Activated CD4-positive, CD25-positive, alpha-beta regulatory T cell treated with anti-CD3 and anti-CD28 coated beads, Interleukin-2, amount 50 U/mL, for 16 hours (primary cell): ENCODE measurements at places on chromosomes 2 and 18.
A peak's percentile ranks its signal among the peaks of the same experiment; 100 is the strongest.

DNA sequence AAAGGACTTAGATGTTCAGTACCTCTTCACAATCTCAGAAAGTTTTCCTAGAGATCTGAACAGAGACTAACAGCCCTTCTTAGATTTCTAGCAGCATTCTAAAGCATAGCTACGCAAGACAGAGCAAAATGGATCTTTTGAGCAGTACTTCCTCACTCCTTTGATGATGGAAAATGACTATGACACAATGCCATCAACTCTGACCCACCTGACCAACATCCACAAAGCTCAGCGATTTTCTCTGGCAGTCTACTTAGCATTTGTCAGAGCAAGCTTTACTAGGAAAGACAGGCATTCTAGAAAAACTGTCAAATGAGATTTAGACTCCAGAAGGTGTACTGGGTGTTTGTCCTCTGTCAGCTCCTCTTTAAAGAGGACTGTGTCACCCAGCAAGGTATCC lies 180.9 kb upstream of the ACVR2A start:
- no peak for DNase-seq

DNA sequence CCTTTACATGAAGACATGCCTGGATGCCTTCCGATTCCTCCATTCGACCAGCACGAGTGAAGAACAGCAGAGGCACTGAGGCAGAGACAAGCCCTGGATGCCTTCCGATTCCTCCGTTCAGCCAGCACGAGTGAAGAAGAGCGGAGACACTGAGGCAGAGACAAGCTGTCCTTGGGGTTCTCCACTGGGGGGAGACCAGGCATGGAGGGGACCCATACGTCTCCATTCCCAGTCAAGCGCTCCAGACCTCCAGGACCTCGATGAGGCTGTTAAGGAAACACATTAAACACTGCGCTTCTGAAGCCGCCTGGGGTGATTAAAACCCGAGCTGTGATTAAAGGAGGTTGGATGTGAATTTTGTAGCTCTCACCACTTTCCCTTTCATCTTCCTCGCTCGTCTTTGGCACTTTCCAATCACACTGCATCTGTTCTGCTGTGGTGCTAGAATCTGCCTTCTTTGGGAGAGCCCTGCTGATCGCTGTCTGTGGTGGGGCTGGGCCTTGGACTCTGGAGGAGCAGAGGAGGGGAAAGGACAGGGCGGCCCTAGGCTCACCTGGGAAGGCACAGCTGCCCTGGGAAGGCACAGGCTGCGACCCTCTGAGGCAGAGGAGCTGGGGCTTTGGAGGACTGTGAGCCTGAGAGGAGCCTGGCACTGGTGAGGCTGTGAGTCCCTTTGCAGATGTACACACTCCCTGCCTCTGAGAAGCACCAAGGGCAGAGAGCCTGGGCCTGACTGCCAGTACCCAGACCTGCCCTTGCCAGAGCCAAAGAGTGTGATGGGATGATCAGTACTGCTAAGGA lies 463.1 kb upstream of the HS6ST1 start:
- no peak for DNase-seq

DNA sequence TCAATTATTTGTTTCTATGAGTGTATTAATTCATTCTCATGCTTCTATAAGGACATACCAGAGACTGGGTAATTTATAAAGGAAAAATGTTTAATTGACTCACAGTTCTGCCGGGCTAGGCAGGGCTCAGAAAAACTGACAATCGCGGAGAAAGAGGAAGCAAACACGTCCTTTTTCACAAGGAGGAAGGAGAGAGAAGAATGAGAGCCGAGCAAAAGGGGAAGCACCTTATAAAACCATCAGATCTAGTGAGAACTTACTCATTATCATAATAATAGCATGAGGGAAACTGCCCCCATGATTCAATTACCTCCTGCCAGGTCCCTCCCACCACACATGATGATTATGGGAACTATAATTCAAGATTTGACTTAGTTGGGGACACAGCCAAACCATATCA lies 294.0 kb downstream of the DSC3 start:
- no peak for DNase-seq

GRCh38 chr2:223230352-223230751 lies 178.4 kb downstream of the KCNE4 start:
- DNase-seq, result no peak

GRCh38 chr2:61736953-61737352 lies 116.9 kb downstream of the FAM161A start:
- no peak for DNase-seq

- DNase-seq, result no peak
Observed at GRCh38 chr2:1546901-1547300, 133.6 kb downstream of the TPO start.

GRCh38 chr2:217988840-217989204 lies 14.0 kb downstream of the TNS1 start:
- no peak for DNase-seq

DNA sequence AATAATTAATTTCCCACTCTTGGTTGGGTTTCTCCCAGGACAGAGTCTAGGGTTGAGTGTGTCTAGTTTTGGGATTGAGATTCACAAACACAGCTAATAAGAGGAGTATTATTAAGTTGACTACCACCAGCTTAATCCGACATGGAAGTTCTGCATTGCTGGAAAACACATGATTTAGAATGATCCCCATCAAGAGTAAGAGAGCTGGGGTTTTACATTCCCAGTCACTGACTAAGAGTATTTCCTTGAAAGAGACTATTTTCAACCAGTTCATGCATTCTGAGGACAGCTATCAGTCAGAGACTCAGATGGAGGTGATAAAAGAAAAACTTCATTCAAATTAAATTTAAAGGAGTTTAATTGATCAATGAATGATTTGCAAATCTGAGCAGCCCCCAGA lies 334.6 kb upstream of the LRATD1 start:
- DNase-seq, result no peak

GRCh38 chr2:147082850-147083522 lies 761.8 kb upstream of the ACVR2A start:
- peak; percentile 17 for DNase-seq
